ENCODE measurements at places on chromosomes 4 and X. TPM values are rescaled to one million over a fixed set of nuclear protein-coding genes. Genes with fewer than 3 reads are reported as not detected.

The HSFX2 gene
- not detected for total RNA-seq

The SEPTIN11 gene
- 101 TPM for total RNA-seq

The MAGIX gene
- 15.7 TPM for total RNA-seq

The CCDC160 gene
- not detected for total RNA-seq

The KLF8 gene
- 2.4 TPM for total RNA-seq

The PACRGL gene
- total RNA-seq: 16.4 TPM

The SHROOM2 gene
- total RNA-seq: 8.1 TPM

The SHROOM4 gene
- 3.8 TPM for total RNA-seq

The GPR119 gene
- 0.78 TPM for total RNA-seq

The SSX1 gene
- total RNA-seq: not detected

The MAGEA4 gene
- total RNA-seq: not detected

The PWWP3B gene
- 0.18 TPM for total RNA-seq

The UGT2B17 gene
- total RNA-seq: 647 TPM
